ENCODE measurements at places on chromosomes 13 and 19.

- peak; percentile 86 for DNase-seq
These were observed at the start of gene APC2 for GRCh38 chr19:1449467-1450442. APC2 (plus strand) TSS chr19:1450121; CDS start chr19:1453002, 2,881 bp downstream.

DNA sequence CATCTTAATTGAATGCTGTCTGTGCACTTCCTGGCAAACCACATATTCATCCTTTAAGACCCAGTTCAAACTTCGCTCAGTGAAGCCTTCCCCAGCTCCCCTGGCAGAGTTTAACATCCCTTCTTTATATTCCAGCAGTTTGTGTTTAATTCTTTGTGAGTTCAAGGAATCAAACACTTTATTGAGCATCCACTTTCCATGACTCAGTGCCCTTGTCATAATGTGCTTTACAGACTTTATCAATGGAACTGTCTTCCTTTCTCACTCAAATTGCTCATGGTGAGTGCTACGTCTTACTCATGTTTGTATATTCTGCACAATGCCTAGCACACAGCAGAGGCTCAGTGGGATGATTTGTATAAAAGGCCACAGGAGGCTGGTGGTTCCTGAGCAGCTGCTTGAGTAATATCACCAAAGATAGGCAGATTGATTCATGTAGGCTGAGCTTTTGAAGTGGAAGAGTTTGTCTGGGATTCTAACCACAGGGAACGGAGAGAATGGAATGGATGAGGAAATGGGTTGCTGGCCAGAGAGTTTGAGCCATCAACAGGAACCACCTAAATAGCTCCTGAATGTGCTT, 44.2 kb downstream of the SERTM1 start:
- no peak for DNase-seq

DNA sequence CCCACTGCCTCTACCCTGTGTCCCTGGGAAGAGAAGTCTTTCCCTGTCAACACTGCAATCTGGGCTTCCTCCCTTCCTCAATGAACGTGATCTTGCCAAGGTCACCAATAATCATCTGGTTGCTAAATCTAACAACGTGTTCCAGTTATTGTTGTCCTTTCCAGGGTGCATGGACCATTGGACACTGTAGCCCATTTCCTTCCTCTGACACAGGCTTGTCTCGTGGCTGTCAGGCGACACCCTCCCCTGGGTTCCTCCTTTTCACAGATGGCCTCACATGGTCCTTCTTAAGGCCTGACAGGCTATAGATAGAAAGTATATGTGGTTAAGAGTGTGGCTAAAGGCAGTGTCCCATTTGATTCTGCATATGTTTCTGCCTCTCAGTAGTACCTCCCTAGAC, 67.7 kb upstream of the STARD13 start:
- DNase-seq: no peak

DNA sequence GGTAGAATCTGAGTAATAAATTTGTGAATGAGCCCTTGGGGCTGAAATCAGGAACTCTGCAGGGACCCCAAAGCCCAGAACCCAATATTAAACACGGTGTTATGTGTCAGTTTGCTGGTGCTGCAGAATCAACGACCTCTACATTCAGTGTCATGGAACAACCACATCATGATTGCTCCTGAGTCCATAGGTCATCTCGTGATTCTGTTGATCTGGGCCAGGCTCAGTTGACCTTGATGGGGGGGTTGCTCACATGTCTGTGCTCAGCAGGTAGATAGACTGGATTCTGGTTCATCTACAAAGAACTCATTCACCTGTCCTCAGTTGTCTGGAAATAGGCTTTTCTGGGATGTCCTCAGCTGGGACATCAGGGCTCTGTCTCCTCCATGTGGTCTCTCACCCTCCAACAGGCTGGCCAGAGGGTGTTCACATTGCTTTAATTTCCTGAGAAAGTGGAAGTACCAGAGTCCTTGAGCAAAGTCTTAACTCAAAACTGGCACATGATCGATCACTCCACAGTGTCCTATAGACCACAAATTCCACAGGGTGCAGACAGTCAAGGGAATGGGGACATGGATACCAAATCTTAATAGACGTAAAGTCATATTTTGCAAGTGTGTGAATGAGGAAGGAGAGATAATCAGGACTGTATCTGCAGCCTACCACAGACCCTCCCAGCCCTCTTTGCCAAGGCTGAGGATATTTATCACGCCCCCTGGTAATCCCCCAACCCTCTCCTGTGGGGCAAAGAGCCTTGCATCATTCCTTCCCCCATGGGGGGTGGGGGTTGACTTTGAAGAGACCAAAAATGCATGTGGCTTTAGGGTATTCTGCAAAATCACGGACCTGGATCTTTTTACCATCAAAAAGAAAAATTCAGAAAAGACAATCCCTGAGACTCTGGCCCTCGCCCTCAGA, 39.3 kb upstream of the IGFL1 start:
- DNase-seq: no peak

DNA sequence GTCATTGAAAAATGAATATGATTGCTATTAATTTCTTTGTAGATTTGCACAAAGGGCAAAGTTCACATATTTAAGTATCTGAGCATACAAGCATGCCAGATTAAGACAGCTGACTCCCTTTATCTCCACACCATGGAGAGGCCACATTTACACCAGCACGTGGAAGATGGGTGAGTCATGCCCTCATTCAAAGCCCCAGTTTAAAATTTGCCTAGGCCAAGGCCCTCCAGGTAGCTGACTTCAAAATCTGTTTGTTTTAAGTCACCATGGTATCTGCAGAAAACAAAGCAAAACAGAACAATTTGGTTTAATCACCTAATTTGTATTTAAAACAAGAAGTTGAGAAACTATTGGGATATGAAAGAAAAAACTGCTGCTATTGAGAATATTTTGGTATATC, 109.2 kb downstream of the ESD start:
- no peak for DNase-seq

GRCh38 chr19:41588497-41589209, 12.7 kb downstream of the CEACAM21 start:
- DNase-seq: no peak

- DNase-seq: peak; percentile 65
These were observed 21.1 kb downstream of the PRR36 start for GRCh38 chr19:7852851-7853769.

- no peak for DNase-seq
These were observed 8.7 kb upstream of the GALP start for GRCh38 chr19:56167064-56167578.

GRCh38 chr19:39937094-39937720, 2.8 kb upstream of the FCGBP start:
- no peak for DNase-seq

- DNase-seq: no peak
These were observed 16.5 kb downstream of the RXFP2 start for GRCh38 chr13:31755803-31756212.

GRCh38 chr19:11375143-11375948, 880 bp downstream of the SWSAP1 start:
- DNase-seq: peak; percentile 26

- no peak for DNase-seq
These were observed 26.5 kb upstream of the SPACA7 start for GRCh38 chr13:112349681-112350080.

- DNase-seq: no peak
These were observed 23.5 kb upstream of the MIER2 start for GRCh38 chr19:367963-368629.

DNA sequence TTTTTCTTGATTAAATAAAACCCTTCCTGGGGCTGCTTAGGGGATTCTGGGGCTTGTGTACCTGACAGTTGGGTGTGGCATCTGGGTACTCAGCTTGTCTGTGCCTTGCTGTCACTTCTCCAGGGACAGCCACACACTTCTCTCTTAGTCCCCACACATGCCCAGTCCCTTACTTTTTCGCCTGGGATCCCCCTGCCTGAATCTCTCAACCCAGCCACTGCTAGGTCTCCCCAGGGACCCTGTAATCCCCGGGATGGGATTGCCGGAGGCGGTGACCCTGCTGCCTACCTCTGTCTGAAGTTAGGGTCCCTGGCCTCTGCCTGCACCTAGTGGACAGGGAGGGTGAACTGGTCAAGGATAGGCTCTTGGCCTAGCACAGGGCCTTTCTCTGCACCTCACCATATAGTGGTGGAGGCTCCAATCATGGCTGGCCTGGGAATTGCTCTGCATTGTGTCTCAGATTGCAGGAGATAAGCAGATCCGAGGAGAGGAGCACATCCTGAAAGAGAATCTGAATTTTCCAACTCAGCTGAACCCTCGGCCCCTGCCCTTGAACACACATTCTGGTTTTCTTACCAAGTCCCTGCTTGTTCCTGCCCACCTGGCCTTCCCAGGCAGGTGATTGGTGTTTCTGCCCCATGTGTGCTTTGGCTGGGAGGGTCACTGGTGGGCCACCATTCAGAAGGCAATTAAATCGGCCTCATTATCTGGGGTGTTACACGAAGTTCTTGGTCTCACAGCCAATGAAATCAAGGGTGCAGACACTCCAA, 8.7 kb upstream of the ZNF492 start:
- no peak for DNase-seq

DNA sequence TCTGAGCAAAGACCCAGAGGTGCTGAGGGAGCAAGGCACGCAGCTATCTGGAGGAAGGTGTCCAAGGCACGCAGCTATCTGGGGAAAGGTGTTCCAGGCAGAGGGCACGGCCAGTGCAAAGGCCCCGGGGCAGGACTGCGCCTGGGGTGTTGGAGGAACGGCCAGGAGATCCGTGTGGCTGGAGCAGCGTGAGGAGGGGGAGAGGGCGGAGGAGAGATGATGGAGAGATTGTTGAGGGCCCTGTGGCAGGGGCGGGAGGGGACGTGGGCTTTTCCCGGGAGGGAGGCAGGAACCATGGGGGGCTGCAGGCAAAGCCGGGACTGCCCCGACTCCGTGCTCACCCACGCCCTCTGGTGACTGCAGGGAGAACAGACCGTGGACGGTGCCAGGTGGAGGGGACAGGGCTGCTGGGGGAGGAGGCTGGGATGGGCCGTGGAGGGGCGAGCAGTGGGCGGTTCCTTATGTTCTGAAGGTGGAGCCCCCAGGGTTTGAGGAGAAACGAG, 13.3 kb upstream of the MISP start:
- no peak for DNase-seq

DNA sequence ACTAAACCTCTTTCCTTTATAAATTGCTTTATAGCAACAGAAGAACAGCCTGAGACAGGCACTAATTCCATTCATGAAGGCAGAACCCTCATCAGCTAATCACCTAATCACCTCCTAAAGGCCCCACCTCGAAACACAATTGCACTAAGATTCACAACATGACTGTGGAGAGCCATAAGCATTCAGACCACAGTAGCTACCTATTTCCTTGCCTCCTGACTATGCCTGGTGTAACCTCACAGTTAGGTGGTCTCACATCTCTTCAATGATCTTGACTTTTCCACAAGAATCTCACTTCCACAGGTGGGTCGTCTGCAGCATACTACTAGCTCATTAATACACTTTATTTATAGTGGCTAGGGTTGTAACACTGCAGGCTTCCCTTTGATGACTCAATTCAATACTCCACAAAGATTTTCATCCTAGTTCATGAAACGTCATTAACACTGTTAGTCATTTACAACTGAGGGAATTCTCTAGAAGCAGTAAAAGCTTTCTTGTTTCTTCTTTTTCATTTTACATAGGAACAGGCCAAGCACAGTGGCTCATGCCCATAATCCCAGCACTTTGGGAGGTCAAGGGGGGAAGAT, 27.1 kb downstream of the STK24 start:
- DNase-seq: no peak

DNA sequence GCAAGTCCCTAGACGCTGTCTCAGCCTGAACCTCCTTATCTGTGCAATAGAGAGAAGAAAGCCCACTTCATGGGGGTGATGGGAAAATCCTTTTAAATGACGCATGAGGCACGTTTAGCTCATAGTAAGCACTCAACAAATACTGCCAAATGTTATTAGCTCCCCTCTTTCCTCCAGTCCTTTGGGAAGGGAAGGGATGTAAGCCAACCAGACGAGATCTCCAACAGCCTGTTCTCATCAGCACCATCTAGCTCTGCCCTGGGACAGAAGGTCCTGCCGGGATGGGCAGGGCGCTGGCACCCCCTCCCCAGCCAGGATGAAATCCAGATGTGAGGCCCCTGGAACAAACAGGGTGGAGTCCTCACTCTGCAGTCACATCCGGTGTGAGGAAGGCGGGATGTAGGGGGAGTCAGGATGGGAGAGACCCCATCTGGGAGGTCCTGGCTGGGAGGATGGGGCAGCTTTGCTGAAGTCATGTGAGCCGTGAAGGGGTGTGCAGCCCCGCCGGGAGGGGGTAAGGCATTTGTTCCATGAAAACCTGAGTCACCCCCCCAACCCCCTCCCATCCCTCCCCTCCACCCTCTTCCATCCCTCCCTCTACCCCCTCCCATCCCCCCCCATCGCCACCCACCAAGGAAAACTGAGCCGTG, 4.6 kb downstream of the S1PR2 start:
- DNase-seq: no peak

GRCh38 chr19:11177592-11177991, 19.8 kb downstream of the KANK2 start:
- DNase-seq: no peak

DNA sequence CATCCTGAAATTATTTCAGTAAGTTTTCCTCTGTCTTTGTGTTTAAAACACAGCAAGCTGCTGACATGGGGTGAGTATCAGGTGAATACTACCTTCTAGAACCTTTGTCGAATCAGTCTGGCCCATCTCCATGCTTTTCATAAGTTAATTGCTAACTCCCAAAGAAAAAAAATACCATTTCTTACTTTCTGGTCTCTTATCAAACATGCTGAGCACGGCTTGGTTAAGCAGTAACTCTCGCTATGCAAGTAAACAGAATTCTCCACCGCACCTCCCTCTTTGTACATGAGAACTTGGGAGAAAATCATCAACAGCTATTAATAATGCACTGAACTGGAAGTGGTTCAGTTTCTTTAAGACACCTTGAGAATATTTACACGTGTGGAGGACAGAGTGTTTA, 88.6 kb downstream of the FGF9 start:
- no peak for DNase-seq

- peak; percentile 31 for DNase-seq
These were observed 2.0 kb downstream of the REX1BD start for GRCh38 chr19:18590273-18591272.

DNA sequence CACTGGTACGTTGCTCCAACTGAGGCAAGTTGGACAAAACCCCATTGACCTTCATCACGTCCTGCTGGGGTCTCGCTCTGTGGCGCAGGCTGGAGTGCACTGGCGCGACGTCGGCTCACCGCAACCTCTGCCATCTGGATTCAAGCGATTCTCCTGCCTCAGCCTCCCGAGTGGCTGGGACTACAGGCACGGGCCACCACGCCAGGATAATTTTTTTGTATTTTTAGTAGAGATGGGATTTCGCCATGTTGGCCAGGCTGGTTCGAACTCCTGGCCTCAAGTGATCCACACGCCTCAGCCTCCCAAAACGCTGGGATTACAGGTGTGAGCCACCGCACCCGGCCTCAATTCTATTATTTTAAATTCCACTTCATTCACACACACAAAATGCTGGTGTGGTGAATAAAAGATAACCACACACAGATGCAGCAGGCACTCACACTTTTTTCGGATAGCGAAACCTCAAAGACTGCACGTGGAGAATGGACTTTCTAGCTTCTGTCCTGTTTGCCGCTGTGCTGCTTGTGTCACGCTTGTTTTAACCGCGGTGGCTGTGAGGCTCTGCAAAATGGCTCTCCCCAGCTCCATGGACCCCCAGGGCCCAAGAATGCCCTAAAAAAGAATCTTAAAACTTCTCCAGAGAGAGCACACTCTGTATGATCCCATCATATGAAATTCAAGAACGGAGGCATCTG, 58.4 kb downstream of the COL4A1 start:
- DNase-seq: no peak
